Right forelimb (tissue), 1 donor: ENCODE measurements at places on chromosomes 12 and 14.

- no peak for DNase-seq
These were observed 46.0 kb upstream of the BMP4 start for GRCh38 chr14:54002653-54003052.

DNA sequence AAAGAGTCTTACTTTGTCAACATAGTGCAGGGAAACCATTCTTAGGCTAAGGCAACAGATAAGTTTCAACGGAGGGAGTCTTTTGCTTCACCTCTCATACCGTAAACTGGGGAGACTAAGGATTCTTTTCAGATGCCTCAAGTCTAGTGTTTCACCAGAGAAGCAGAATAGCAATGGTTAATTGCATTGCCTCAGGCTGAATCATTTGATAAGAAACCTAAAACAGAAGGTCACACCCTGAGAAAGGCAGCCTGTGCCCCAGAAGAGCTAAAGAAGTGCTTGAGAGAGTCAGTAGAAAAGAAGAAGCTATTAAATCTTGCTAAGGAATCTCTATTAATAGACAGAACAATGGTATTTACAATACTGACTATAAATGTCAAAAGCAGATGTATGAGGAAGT, 21.8 kb upstream of the ATXN7L3B start:
- DNase-seq: no peak

- DNase-seq: no peak
These were observed 104.5 kb downstream of the PRICKLE1 start for GRCh38 chr12:42484996-42485395.

- no peak for DNase-seq
These were observed 302.3 kb upstream of the RGS6 start for GRCh38 chr14:71629765-71630492.

DNA sequence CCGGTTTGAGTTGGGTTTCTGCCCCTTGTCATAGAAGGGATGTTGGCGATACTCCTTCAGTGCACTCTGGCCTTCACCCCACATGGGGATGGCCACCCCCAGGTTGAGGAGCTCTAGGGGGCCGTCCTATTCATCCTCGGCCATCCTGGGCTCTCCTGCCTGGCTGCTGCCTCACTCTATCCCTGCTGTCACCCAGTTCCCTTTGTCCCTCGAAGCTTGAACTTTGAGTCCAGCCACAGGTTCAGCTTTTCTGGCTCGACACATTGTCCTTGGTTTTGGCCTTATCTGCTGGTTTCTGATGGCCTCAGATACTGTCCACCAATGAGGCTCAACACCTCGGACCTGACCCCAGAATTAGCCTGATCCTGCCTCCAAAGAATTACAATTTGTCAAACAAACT, 58.6 kb downstream of the C14orf132 start:
- DNase-seq: peak; percentile 19

DNA sequence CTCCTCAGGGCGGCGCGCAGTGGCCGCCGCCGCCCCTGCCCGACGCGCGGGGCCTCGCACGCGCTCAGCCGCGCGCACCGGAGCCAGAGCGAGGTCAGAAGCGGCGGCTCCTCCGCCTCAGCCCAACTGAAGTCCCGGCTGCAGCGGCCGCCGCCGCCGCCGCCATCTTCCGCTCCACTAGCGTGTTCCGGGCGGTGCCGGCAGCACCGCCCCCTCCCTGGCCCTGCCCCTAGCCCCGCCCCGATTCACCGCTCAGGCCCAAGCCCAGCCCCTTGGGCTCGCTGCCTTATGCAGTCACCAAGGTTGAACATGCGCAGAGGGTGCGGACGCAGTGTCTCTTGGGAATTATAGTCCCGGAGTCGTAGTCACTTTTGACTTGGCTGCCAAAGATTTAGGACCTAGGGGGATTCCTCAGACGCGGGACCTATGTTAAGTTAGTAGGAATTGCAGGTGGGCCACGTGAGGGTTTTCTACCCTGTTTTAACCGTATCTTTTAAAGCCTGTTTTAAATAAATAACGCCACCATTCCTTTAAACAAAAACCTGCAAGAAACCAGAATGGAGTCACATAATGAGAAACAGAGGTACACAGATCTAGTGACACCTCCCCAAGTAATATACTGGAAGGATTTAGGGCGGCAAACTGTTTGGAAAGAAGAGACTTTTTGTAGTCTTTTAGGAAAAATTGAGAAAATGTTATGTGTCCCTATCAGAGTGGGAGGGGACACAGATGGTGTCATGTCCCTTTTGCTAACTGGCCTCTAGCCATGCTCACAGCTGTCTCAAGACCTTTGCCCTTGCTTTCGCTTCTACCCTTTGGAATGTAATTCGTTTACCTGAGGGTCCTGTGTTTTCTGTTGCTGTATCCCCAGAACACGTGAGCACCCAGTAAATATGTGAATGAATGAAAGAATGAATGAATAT, at the start of gene PPTC7:
Gene PPTC7, minus strand, starts transcription at position 182 of the 923 bp plus-strand sequence. CDS start 287 bp downstream, outside the sequence.
- DNase-seq: peak; percentile 98

GRCh38 chr12:22014783-22015144, 31.3 kb upstream of the CMAS start:
- no peak for DNase-seq
